ENCODE measurements at places on chromosomes 3 and 15.

DNA sequence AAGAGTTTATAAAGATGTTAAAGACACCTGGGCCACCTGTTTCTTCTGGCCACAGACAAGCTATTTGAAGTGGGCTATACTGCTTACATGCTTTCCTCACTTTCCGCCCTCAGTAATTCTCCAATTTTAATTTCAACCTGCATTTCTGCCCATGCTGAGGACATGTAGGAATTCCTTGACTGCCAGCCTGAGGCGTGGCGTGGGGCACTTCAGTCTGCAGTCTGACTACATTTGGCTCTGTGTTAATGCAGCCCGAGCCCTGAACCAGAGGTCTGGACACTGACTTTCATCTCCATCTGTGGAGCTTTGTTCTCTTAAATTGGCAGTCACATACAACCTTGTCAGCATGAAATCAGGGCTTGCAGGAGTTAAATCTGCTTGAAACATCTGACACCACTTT is 8.5 kb downstream of the UQCC5 start:
- DNase-seq: no peak

DNA sequence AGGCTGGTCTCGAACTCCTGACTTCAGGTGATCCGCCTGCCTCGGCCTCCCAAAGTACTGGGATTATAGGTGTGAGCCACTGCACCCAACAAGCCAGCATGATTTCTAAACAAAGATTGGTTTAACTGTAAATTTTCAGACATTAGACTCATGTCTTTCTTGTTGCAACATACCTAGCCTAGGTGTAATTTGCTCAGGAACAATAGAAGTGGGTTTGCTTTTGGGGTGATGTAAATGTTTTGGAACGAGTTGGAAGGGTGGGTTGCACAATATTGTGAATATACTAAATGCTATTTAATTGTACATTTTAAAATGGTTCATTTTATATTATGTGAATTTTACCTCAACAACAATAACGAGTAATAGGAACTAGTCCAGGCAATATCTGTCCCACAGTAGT is 7.1 kb downstream of the CCR4 start:
- no peak for DNase-seq

GRCh38 chr3:64321747-64322146 is 96.5 kb upstream of the PRICKLE2 start:
- DNase-seq: no peak

GRCh38 chr3:17553080-17553479 is 189.4 kb downstream of the TBC1D5 start:
- no peak for DNase-seq

- no peak for DNase-seq
These were observed 8.2 kb downstream of the RCN2 start for GRCh38 chr15:76939715-76940114.

GRCh38 chr3:7271631-7272030 is 410.7 kb downstream of the GRM7 start:
- DNase-seq: no peak

DNA sequence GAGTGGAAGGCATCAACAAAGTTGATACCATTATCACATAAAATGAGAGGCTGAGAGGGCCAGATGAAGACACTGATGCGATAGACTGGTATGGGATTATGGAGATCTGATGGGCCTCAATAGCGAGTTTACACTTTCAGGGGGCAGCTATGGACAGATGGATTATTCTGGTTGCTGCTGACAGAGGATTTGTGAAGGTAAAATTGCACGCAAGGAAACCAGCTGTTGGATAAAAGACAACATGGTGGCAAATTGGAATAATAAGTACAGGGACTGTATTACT is 203.9 kb downstream of the MBNL1 start:
- no peak for DNase-seq

DNA sequence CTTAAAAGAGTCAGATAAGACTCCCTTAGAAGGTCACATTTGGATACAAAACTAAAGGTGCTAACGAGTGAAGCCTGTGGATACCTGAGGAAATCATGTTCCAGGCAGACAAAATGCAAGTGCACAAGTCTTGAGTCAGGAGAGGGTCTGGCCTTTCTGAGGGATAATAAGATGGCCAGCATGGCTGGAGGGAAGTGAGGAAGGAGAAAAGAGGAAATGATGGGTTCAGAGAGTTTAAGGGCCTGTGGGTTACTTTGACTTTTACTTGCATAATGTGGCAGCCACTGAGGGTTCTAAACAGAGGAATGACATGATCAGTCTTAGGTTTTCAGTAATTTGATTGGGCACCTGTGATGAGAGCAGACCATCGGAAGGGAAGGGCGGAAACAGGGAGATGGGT is 3.5 kb upstream of the ROPN1B start:
- DNase-seq: no peak

GRCh38 chr3:36305929-36306520 is 74.3 kb upstream of the STAC start:
- DNase-seq: no peak

GRCh38 chr3:182609575-182610156 is 183.6 kb upstream of the ATP11B start:
- no peak for DNase-seq

DNA sequence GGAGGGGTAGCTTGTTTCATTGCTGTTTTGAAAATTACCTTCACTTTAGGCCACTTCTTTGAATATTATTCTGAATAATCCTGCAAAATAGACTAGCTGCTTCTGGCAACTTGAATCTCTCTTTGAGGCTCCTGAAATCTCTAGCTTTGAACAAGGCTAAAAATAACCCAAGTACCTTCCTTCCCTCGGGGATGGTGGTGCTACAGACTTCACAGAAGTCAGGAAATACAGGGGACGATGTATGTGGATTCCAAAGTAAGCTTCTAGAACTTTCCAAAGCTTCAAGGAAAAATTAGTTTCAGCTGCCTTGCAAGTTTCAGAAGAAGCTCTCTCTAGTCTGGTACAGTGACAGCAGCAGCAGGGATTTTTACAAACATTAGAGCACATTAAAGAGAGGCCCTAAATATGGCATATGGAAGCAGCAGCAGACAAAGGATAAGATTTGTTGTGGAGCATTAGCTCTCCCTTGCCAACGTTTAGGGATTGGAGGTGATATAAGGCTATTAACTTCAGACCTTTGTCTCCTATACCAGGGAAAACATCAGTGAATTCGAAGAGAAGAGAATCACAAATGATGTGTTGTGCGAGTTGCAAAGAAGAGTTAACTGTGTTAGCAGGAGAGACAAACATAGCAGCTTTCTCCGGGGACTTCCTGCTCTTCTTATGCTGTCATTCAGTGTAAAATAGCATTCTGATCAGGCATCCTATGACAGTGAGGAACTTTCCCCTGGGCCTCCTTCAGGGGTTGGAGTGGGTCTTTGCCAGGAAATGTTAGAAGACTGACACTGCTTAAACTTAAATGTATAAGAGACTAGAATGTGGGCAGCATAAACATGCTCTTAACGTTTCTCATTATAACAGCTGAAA is 783.0 kb upstream of the ARPP21 start:
- no peak for DNase-seq

DNA sequence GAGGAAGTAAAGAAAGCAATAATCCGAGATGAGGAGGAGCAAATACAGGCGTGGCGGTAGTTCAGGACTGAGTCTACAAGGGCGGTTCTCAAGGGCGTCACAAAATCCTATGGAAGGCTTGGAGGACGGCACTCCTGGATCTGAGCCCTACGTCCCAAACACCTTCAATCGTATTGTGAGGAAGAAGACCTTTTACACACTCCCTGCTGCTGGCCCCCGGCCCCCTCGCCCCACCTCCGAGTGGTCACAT is 747 bp downstream of the PLD1 start:
- DNase-seq: no peak

GRCh38 chr3:178761024-178761423 is 224.8 kb downstream of the KCNMB2 start:
- no peak for DNase-seq

DNA sequence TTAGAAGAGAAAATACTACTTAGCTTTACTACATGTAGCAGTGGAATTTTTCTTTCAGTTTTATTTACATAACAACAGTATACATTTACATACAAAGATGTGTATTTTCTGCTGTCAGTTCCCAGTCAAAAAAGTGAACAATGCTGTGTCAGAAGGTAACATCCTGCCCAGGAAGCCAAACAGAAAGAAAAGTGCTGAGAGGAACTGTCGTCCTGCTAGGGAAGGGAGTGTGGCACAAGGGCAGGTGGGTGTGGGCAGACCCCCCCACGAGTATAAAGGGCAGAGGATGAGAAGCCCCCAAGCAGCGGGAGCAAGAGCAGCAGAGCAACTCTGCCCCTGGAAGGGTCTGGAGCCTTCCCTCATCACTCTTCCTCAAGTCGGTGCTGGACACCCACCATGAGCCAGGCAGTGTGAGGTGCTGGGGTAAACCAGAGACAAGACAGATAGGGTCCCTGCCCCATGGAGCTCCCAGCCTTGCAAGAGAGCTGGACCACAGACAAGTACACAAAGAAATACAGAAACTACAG is 39.7 kb downstream of the TBC1D2B start:
- no peak for DNase-seq

DNA sequence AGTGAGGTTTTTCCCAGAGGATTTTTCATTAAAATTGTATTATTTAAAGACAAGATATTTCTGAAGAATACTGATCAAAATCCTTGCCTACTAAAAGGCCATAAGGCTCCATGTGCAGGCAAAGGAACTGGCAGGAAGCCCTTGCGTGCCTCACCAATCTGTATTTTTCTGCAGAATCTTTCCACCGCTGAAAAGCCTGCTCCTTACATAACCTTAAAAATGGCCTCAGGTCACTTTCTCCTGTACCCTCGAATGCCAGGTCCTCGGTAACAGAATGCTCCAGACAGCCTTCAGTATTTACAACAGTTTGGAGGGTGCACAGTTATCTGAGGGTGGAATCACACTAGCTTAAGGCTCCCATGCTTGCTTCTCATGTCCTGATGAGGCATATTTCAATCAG is 3.2 kb downstream of the MORC1 start:
- DNase-seq: no peak

- DNase-seq: no peak
These were observed 422.2 kb downstream of the GBE1 start for GRCh38 chr3:81339040-81339845.

DNA sequence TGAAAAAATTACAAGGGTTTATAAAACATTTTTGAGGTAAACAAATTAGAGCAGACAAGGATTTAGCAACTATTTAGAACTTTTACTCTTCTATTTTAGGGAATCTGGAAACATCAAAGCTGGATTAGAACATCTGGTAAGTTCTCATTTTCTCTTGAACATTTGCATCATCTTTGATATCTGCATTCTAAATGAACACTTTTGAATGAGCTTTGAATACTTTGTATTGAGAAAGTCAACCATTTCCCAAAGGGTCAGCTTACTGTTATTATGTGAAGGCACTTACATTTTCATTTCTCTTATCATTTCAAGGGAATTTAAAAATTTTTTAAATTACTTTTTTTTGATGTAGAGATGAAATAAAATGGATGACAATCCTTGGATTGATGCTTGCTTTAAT is 188.1 kb downstream of the RSRC1 start:
- no peak for DNase-seq

GRCh38 chr3:154642145-154642544 is 212.2 kb upstream of the GPR149 start:
- DNase-seq: no peak

DNA sequence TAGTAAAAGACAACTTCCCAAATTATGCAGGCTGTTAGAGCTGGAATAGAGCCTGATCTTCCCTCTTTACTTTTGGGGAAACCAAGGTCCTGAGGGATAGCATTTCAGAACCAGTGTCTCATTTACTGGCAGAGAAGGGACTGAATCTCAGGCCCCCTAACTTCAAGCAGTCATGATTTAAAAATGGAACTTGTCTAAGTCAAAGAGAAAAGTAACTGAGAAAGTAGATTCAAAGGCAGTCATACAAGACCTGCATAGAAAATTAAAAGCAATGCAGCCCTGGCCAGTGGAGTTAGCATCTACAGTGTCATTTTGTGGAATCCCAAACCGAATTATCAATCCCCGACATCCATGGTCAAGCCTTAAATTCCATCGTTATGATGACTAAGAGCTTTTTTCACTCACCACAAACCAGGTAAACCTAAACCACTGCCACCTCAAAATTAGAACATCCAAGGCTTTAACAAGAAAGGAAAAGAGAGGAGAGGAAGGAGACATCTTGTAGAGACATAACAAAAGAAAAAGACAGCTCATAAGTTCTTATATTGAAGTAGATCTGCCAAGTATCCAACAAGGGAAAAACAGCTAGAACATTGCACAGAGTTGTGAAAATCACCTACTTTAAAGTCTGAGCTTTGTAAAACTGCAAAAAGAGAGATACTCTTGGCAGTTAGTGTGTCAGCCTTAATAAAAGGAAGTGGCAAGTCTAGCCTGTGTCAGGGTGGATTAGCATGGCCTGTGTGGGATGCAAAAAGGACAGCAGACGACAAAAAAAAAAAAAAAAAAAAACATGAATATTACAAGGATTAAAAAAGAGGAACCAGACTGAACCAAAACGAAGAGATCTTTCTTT is 54.1 kb upstream of the CCR2 start:
- no peak for DNase-seq

- DNase-seq: no peak
These were observed 29.5 kb upstream of the FGD5 start for GRCh38 chr3:14789221-14789620.

DNA sequence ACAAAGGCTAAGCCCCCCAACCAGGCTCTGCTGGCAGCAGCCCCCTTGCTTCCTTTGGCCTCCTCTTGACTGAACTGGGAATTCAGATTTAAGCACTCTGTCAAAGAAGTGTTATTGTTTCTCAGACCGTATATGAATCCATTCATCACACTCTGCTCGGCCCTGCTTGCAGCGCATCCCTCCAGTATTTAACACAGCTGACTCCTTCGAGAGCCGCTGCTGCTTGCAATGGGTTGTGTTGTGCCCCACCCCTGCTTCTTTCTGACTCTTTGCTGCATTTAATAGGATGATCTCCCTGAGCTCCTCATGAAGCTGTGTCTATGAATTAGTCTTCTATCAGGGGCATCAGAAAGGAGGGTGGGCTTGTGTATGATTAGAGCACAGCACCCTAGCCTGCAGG is 31.2 kb downstream of the C3orf20 start:
- no peak for DNase-seq

- DNase-seq: no peak
These were observed 945.6 kb upstream of the GBE1 start for GRCh38 chr3:82707035-82707434.

- DNase-seq: no peak
These were observed 964 bp downstream of the NRROS start for GRCh38 chr3:196640297-196641018.

DNA sequence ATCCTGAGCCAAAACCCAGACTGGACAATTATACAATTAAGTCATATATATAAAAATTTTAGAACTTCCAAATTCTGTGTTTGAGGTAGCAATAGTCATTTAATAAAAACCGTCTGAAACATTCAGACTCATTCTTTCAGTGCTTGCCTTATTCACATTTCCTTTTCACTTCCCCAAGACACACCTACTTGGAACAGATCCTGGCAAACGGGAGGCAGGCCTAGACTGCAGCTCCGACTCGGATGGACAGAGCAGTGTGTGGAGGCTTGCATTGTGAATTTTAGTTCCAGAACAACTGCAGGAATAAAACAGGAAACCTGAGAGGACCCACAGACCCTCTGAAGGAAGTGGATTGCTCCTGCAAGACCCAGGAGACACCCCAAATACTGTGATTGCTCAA is 341.4 kb downstream of the CNTN3 start:
- no peak for DNase-seq

All from anterior cingulate cortex (tissue), 58 donors.